ENCODE measurements at places on chromosomes 3 and 15.

DNA sequence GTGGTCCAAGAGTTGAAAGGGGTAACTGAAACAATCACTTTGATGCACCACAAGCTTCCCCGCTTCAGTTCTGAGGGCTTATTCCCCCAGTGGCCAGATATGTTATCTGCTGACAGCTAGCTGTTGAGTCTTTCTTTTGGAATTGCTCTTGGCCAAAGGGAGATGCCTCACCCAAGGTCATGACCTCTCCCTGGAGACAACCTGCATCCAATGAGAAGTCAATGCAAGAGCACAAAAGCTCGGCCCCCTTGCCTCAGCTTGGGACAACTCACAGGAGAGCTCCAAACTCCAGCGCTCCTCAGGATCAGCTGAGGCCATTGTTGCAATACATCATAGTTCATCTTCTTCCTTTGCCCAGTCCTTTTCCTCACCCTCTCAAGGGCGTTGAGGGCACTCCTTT lies 31.0 kb upstream of the THBS1 start:
- DNase-seq = no peak

DNA sequence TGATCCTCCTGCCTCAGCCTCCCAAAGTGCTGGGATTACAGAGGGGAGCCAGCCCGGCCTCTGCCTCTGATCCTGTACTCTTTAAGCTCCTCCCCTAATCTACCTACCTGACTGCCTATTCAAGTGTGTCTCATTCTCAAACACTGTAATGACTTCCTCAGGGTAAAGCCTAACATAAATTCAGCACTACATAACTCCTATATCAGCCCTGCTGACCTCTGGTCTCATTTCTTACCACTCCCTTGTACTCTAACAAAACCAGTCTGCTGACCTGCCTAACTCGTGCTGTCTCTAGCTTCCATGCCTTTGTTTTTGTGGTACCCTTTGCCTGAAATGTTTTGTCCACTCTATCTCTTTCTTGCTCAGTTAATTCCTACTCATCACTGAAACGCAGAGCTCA lies 172.1 kb upstream of the IL12A start:
- no peak for DNase-seq

- no peak for DNase-seq
Measured at GRCh38 chr3:120192579-120192978, 92.4 kb downstream of the GPR156 start.

GRCh38 chr3:46710671-46711295 lies 6.9 kb downstream of the PRSS50 start:
- no peak for DNase-seq

DNA sequence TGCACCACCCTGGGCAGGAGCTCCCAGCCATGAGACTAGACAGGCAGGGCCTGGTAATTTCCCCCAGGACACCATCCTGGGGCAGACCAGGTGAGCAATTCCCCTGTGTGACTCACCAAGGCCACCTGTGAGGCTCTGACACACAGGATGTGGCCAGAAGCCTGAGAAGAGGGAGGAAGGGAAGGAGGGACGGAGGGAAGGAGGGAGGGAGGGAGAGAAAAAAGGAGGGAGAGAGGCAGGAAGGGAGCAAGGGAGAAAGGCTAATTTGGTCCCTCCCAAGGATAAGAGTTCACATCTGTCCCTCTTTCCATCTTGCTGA lies 25.9 kb downstream of the WNT7A start:
- no peak for DNase-seq

DNA sequence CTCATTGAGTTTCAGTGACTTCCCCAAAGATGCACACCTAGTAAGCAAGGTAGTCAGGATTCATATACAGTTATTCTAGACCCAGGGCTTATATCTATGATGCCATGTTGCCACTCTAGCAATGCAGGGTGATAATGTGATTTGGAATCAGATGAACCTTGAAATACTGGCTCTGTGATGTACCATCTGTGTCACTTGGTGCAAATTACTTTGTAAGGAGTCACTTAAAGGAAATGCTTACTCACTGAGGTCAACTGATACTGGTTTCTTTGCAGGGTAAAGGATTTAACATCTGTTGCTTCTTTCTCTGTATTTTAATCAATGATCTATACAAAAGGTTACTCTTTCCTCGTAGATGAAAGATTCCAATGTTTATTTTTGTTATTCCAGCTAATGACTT lies 10.8 kb downstream of the ASB14 start:
- no peak for DNase-seq

DNA sequence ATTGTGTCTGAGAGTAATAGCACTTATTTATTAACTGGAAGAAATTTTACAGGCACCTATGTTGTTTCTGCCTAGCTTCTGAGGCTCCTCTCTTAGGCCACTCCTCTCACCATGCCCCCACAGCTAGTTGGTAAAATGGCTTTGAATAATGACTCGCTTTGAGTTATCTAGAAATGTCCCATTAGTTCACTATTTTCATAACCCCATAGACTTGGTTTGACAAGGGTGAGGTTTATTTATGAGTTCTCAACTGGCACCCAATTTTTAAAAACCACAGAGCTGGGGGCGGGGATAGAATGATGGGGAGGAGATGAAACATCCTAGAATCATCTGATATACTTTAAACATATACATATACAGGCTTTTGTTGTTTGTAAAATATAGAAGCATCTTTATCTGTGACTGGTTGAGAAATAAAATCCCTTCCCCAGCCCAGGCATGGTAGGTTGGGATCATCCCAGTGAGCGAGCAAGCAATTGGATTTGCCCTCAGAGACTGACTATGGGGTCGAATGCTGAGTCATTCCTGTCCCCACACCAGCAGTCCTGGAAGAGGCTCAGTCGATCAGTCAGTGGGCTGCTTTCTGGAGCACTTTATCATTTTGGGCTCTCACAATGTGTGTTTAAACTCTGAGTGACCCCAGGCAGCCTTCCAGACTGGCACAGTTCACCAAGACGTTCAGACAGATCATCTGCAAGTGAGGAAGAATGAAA lies 60.2 kb upstream of the TSEN2 start:
- no peak for DNase-seq

- DNase-seq = no peak
Measured at GRCh38 chr3:44771424-44772098, 10.0 kb downstream of the KIF15 start.

- DNase-seq = no peak
Measured at GRCh38 chr3:182524711-182525401, 268.4 kb upstream of the ATP11B start.

DNA sequence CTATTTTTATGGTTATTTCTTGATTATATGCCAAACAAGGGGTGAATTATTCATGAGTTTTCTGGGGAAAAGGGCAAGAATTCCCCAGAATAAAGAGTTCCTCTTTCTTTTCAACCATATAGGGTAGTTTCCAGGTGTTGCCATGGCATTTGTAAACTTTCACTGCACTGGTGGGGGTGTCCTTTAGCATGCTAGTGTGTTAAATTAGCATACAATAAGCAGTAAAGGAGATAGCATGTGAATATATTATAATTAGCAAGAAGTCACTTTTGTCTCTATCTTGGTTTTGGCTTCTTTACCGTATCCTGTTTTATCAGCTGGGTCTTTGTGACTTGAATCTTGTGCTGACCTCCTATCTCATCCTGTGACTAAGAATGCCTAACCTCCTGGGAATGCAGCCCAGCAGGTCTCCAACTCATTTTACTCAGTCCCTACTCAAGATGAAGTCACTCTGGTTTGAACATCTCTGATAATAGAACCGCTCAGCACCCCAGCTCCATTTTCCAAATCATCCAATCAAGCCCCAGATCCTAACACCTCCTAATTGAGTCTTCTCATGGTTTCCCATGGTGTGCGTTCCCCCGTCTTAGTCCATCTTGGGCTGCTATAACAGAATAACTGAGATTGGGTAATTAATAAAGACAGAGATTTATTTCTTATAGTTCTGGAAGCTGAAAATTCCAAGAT lies 3.4 kb upstream of the SELENOT start:
- peak; percentile 45 for DNase-seq

- DNase-seq = peak; percentile 63
Measured at GRCh38 chr15:52082197-52083036, 30.2 kb downstream of the BCL2L10 start.

DNA sequence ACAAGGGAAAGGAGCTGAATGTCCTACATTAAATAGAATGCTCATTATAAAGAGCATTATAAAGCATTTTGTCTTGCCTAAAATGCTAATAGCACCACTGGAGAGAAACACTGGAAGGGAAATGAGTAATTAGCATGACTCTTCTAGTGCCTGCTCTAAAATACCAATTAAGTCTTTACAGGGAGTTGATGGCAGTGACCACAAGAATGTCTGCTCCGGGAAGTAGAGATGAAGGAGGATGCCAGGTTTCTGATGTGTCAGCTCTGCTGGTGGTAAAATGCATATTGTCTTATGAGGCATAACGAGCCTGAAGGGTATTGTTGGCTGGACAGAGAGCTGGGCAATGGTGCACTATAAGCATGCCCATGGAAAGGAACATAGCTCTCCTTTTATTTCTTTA lies 49.5 kb downstream of the MYLK start:
- no peak for DNase-seq

DNA sequence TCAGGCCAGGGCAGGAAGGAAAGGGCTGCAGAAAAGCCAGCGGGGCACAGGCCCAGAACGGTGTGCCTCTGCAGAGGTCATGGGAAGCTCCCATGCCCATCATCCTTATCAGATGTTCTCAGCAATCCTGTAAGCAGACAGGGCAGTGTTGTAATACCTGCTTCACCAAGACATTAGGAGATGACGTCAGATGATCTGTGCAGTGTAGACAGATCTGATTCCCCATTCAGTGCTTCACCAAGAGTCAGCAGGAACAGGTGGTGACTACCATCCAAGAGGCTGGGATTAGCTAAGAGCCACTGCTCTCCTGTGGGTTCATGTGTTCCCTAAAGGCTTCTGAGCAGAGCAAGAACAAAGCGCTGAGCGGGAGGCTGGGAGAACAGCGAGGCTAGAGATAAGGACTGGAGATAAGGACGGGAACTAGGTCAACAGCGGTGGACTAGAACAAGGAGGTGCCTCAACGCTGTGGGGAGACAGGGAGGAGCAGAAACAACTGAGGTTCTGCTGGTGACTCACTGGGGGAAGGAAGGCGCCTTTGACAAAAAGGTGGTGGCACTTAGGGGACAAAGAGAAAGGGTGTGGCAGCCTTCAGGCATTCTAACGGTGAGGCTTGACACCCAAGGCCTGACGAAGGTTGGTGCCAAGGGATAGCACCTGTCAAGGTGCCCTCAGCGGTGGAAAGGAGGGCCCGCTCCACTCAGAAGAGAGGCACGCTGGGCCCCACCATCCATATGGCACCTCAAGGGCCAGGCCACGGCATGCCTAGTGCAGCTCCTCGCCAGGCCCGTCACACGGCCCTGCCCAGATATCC lies 28.4 kb downstream of the CCDC12 start:
- DNase-seq = peak; percentile 86

DNA sequence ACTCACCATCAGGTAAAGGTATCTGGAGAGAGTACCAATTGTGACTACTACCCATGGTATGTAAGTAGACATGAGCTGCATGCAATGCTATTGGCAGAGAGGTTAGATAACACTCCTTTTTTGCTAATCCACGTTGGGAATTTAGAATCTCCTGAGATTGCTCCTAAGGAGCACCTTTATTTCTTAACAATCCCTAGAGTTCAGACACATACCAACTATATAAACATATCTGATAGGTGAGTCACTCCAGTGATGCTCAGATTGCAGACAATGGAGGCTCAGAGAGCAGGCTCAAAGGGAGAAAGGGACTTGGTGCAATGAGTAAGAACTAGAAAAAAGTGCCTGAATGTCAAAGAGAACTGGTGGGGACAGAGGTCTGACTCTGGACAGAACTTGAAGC lies 47.0 kb upstream of the LRRFIP2 start:
- DNase-seq = no peak

- no peak for DNase-seq
Measured at GRCh38 chr3:89474333-89475130, 367.1 kb downstream of the EPHA3 start.

- no peak for DNase-seq
Measured at GRCh38 chr3:155525324-155525833, 219.5 kb downstream of the PLCH1 start.

GRCh38 chr3:149186721-149187120 lies 34.9 kb downstream of the CP start:
- DNase-seq = no peak

DNA sequence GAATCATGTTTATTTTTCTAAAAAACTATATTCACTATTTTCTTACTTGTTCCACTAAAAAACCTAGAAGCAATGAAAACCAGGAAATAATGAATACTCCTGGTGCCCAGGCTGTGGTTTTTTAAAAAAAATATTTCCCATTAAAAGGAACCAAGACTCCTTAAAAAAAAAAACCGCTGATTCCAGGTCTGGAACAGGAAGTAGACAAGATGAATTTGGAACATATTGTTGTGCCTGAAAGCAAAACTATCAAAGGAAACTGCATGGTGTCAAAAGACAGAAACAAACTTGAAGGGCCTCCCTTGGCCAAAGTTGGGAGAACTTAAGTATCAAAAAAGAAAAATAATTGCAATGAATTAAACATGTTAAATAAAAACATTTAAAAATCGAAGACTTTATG lies 245.3 kb upstream of the P2RY1 start:
- peak; percentile 49 for DNase-seq

GRCh38 chr3:172707030-172707429 lies 3.8 kb downstream of the NCEH1 start:
- DNase-seq = peak; percentile 50

- DNase-seq = no peak
Measured at GRCh38 chr15:23014394-23015000, 24.9 kb downstream of the TUBGCP5 start.

DNA sequence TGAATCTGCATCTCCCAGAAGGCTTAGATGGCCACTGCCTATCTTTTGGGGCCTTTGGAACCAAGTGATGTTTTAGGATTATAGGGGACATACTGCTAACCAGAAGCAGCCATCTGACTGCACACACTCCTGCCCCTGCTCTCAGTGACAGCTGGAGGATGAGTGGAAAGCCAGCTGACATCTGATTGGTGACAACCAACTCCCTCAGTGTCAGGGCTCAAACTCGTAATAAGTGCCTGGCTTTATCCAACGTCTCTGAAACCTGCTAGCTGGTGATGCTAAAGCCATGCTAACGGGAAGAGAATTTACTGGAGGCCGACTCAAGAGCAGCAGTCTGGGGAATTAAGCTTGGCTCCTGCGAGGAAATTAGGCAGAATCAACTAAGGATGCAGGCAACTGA lies 35.1 kb downstream of the KY start:
- DNase-seq = no peak

GRCh38 chr3:70740872-70741271 lies 428.4 kb upstream of the MDFIC2 start:
- DNase-seq = no peak

- DNase-seq = peak; percentile 52
Measured at GRCh38 chr3:69524816-69525215, 138.9 kb upstream of the FRMD4B start.

Data from suppressor macrophage (primary cell).